ENCODE measurements at places on chromosomes 13 and 19.

- DNase-seq = no peak
Measured at GRCh38 chr13:32125221-32125689, 93.7 kb downstream of the FRY start.

- DNase-seq = no peak
Measured at GRCh38 chr13:36421447-36421846, 10.8 kb upstream of the CCNA1 start.

- DNase-seq = no peak
Measured at GRCh38 chr19:3369337-3370213, 3.2 kb downstream of the NFIC start.

DNA sequence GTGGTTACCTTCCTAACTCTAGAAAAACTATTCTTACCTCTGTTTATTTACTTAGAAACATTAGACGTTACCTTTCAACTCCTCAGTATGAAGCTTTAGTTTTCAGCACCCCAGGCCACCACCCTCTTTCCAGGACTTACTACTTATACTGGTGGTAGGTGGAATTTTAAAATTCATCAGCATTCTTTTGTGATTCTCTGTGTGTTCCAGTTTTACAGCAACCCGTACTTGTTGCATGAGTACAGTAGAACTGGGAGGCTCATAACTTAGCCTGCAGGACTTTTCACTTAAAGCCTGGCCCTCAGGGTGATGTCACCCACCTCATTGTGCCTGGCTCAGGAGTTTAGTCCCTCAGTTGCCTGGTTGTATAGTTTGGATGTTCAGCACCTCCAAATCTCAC is 49.4 kb upstream of the ALOX5AP start:
- no peak for DNase-seq

- no peak for DNase-seq
Measured at GRCh38 chr19:49614096-49614833, 23.3 kb downstream of the PRR12 start.

DNA sequence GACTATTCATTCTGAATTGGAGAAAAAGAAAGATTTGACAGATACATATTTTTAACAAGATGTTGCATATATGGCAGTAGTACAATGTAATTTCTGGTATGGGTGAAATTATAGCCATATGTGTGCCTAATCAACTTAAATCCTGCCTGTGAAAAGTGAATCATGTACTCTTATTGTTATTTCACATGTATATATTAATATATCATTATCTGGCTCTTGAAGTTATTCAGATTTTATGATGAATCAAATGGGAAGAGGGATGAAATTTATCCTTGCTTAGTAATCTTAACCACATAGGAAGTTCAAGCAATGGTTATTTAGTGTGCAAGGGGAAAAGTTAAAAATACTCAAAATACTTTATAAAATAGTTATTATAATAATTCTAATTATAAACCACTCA is 80.5 kb downstream of the GPC6 start:
- DNase-seq = no peak

DNA sequence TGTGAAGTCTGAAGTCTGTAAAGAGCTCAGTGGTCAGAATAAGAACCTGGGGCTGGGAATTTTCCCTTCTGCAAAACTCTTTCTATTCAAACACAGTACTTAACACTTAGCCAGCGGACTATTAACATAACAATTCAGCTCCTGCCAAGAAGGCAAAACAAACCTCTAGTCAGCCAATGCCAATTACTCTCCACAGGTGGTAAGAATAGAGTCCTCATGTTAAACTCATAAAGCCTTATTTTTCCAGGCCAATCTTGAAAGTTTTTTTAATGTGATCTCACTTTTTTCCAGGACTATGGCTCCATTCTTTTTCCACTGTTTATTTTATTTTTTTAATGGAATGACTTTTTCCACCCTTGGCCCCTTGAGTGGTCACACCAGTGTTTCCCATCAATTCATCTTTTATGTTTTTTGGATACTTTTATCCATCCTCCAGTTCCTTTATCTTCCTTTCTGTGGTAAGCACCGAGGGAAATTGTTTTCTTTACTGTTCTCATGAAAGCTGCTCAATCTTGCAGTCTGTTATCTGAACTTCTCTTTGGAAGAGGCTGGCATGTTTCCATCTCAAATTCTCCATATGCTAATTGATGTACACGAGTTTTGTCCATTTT is 217.3 kb downstream of the LHFPL6 start:
- DNase-seq = no peak

- DNase-seq = no peak
Measured at GRCh38 chr13:53238261-53238660, 209.6 kb downstream of the OLFM4 start.

DNA sequence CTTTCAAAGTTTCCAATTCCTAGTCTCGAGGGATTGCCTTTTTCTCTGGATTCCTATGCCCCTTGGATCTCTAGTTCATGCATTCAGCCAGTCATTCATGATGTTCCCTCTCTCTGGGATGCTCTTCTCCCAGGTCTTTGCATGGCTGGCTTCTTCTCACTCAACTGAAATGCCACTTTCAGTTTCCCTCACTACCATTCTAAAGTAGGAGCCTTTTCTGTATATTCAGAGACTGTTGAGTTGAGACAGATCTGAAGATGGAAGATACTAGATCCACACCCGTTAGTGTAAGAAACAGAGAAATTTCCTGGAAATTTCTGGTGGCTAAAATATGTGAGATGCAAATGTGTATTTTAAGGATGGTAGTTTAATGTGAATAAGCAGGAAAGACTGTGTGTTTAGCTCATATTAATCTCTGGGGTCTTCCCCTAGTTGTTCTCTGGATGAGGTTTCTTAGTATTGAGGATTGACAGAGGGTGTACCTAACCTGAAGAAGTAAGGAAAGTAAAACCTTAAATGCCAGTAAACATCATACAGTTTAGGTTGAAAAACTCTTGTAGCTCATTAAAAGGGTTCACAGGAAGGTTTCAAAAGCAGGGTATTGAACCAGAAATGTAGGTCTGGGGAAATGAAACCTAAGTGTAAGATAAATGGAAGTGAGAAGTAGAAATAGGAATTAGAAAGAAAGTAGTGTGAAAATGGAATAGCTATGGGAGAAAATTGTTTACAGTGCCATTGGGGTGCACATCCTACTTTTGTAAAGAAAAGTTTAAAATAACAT is 331.3 kb downstream of the NDFIP2 start:
- DNase-seq = no peak

- no peak for DNase-seq
Measured at GRCh38 chr13:44013758-44014291, 134.1 kb downstream of the LACC1 start.

GRCh38 chr19:18368504-18369222 is 17.3 kb upstream of the GDF15 start:
- no peak for DNase-seq

GRCh38 chr19:30711296-30711695 is 339.1 kb downstream of the ZNF536 start:
- DNase-seq = no peak

DNA sequence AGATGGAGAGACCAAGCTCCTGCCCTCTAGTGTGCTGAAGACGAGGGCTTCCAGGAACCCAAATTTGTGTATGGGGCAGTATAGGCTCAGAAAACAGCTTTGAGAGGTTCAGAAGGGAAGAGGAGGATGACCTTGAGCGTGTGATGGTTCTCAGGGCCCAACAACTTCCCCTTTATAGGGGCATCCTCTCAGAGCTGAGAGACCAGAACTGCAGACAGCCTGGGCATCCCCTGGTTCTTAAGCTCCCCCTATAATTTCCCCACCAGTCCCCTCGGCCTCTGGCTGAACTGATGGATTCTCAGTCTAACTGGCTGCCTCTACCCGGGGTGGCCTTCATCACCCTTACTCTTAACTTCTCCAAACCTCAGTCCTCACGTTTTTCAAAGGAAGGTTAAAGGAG is 167.5 kb downstream of the URI1 start:
- DNase-seq = no peak

- no peak for DNase-seq
Measured at GRCh38 chr13:60707878-60708277, 310.9 kb downstream of the TDRD3 start.

GRCh38 chr19:12647047-12647446 is 19.5 kb downstream of the MAN2B1 start:
- no peak for DNase-seq

DNA sequence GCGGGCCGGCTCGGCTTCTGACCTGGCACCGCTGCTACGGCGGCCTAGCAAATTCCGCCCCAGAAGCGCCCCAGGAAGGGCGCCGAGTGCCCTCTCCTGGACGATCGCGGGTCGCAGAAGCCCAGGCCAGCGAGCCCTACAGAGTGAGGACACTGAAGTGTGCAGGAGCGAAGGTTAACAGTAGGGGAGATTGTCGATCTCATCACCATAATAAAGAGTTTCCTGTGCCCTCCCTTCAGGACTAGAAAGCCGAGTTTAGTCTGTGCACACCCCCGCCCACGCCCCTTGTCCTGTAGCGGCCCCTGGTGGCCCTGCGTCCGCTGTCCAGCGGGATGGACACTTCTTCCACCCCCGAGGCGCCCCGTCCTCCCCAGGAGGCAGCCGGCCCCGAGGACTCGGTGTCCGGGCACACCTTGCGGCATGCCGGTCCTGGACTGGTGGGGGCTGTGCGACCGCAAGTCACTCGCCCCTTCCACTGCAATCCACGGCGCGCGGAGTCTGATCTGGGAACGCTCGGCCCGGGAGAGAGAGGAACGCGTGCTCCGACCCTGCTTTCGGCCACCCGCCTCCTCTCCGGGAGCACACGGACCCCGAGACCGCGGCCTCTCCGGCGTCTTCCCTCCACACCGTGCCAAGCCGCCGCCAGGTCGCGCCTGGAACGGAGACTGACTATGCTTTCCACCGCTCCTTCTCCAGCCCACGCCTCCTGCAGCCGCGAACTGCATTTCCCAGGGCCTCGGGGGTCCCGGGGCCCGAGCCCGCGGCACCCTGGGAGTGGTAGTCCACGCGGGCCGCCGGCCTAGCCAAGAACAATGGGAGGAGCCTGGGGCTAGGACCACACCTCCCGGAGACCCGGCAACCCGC is 770 bp upstream of the KMT2B start:
- DNase-seq = peak; percentile 96

DNA sequence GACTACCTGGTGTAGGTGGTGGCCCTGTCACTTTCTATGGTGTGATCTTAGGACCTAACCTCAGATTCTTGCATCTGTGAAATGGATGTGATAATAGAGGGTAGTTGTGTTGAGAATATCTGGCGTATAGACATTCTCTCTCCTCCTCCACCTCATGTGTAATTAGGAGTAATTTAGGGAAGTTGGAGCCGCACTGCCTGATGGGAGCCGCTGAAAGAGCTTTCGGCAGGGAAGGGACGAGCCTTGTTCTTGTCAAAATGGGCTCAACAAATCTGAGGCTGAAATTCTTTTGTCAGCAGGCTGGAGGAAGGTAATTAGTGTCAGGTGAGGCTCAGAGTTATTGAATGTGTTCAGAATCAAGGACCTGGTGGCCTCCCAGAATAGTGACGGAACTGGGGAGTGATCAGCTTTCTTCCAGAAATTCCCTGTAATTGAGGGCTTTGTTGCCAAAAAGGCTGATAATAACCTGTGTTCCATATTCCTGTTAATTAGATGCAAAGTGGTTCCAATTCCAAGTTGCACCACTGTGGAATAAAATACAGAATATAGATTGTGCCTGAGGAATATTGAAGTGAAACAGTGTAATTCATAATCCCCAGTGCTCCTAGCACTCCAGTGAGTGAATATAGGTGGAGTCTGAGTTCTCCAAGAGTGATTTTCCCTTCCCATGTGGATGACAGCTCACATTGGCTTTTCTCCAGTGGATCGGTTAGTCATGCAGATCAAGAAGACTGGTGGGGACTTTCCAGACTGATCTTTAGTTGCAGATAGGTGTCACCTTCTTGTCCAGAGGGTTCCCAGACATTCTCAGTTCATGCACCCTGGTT is 47.5 kb downstream of the SPATA13 start:
- no peak for DNase-seq

DNA sequence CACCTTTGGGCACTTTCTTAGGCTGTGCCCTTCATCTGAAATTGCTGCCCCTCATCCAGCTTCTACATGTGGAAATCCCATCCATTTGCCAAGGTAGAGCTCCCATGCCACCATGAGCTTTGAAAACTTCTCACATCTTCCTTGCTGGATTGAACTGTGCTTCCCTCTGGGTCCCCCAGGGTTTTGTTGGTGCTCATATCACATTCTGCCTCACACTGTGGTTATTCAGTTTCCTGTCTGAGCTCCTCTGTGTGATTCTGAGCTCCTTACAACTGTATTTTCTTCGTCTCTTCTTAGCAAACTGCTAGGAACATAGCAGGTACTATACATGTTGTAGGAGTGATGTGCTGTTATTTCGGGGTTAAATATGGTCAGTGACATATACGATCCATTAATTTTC is 74.9 kb upstream of the KL start:
- DNase-seq = no peak

- peak; percentile 14 for DNase-seq
Measured at GRCh38 chr19:19134687-19135158, 3.6 kb downstream of the TMEM161A start.

- no peak for DNase-seq
Measured at GRCh38 chr19:7832781-7833180, 2.8 kb downstream of the EVI5L start.

- no peak for DNase-seq
Measured at GRCh38 chr19:4189641-4190040, 7.2 kb downstream of the ANKRD24 start.

All from activated naive CD8-positive, alpha-beta T cell treated with anti-CD3 and anti-CD28 coated beads, Interleukin-2, amount 50 U/mL, for 16 hours (primary cell).